Activated CD4-positive, alpha-beta T cell treated with anti-CD3 and anti-CD28 coated beads, Interleukin-2, amount 50 U/mL, for 1 hour (primary cell): ENCODE measurements at places on chromosomes 2 and 18.

- no peak for DNase-seq
These were observed 169.8 kb upstream of the SPATS2L start for GRCh38 chr2:200136655-200137054.

DNA sequence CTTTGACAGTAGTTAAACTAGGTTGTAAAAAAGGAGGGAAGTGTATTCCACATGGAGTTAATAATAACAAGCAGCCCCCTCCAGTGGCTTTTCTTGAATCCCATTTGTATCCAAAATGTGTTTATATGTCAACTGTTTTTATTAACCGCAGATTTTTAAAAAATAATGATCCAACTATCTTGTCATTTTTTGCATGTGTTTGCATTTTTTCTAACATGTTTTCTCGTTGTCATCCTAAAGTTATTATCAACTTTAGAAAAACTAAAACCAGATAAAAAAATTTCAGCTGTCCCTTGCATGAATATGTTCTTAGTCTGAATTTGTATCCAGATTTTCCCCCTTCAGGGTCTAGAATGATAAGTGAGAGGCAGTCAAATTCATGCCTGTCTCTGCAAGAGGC, 1063.3 kb downstream of the BCL11A start:
- no peak for DNase-seq

- DNase-seq: no peak
These were observed 3.1 kb upstream of the KYNU start for GRCh38 chr2:142874293-142874814.

DNA sequence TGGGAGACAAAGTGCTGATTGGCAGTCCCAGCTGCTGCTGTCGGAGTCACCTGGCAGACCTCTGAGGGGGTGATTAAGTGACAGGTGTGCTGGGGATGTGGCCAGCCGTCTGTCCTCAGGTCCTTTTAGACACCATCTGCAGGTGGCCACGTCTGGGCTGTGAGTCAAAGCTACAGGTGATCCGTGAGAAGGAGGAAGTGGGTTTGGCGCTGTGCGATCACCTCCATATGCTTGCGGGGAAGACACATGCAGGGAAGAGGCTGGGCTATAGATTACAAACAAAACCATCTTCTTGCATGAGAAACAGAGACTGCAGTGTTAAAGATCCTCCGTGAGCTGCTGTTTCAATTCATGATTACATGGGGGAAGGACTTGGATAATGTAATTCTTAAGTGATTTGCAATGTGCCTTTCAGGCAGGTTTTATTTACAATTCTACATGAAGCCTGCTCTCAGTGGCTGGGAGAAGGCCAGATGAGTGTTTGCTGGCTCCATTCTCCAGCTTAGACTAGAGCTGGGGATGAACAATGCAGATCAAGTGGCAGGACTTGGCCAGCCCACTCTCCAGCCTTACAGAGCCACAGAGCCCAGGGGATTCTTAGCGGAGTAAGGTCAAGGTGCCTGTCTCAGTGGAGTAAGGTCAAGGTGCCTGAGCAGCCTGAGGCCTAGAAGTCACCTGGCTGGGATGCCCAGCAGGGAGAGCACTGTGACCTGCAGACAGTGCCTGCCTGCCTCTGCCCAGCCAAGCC, 87.8 kb downstream of the LYPD1 start:
- DNase-seq: no peak
